ENCODE measurements at places on chromosomes 5 and 9.

- DNase-seq, result no peak
These were observed 199.9 kb downstream of the AOPEP start for GRCh38 chr9:94926431-94926800.

DNA sequence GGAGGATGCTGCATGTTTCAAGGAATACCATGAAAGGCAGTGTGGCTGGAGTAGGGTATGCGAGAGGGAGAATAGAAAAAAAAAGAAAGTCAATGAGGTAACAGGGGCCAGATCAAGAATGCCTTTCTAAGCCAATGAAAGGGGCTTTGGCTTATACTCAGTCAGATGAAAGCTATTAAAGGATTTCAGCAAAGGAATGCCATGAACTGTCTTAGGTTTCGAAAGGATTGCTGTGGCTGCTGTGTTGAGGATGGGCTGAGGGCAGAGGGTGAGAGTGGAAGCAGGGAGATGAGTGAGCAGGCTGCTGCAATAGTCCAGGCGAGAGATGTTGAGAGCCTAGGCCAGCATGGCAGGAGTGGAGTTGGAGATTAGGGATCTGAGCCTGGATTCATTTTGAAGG lies 135.4 kb upstream of the CKMT2 start:
- DNase-seq, result no peak

GRCh38 chr5:172726966-172727365 lies 44.0 kb downstream of the DUSP1 start:
- DNase-seq, result no peak

- DNase-seq, result peak; percentile 12
These were observed 36.8 kb downstream of the ERGIC1 start for GRCh38 chr5:172870715-172871461.

DNA sequence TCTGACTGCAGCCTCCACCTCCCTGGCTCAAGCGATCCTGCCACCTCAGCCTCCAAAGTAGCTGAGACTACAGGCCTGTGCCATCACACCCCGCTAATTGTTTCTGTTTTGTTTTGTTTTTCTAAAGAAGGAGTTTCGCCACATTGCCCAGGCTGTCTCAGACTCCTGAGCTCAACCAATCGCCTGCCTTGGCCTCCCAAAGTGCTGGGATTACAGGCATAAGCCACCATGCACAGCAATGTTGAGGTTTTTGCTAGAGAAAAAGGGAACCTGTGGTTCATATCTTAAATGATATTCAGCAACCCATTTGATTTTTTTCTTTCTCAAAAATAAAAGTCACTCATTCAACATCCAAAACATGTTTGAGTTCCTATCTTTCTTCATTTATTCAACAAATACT lies 20.4 kb upstream of the DELE1 start:
- DNase-seq, result no peak

DNA sequence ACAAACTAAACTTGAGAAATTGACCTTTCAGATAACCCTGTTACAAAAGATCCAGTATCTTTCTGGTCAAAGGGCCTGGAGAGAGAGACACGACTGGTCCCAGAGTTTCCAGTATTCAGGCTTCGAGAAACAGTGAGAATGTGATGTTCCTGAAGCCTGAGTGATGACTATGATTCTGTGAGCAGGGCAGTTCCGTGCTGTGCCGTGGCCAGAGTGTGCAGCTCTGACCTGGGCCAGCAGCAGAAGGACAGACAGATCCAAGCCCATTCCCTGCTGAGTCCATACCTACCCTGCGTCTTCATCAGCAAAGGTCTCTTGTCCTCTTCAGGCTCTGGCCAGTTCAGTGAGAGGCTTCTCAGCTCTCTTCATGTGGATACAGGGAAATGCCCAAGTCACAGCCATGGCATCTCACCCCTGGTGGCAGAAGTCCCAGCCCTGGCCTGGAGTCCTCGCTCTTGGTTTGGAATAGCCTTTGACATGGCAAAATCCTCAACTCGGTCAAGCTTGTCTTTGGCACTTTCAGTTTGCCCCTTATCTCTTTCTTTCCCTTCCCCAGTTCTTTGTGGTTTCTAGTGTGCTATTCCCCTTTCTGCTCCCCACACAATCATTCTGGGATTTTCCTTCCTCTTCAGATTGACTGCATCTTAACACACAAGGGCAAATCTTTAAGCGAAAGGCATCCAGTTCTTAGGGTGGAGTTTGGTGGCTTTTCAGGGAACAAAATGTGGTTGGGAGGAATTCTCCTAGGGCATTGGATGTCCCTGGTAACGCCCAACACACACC lies 107.7 kb downstream of the LIFR start:
- DNase-seq, result no peak

- no peak for DNase-seq
These were observed 87.8 kb upstream of the PPP1R26 start for GRCh38 chr9:135391759-135392158.

GRCh38 chr5:73815631-73816030 lies 189.6 kb downstream of the ARHGEF28 start:
- DNase-seq, result no peak

GRCh38 chr5:149100331-149100730 lies 37.5 kb upstream of the SH3TC2 start:
- DNase-seq, result no peak

DNA sequence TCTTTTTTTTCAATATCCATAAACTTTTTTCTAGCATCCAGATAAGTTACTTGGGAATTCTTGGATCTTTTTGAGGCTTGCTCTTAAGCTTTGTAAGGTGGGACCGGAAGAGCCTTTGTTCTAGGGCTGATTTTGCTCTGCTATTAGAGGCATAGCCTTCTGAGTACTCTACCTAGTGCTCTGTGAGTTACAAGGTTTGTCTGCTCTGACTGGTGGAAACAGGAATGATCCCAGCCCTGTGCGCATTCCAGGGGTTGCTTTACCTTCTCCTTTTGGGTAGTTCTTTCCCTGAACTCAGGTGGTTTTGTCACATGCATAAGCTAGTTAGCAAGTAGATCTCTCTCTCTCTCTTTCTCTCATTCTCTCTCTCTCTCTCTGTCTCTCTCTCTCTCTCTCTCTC lies 180.8 kb upstream of the PCSK5 start:
- DNase-seq, result no peak

DNA sequence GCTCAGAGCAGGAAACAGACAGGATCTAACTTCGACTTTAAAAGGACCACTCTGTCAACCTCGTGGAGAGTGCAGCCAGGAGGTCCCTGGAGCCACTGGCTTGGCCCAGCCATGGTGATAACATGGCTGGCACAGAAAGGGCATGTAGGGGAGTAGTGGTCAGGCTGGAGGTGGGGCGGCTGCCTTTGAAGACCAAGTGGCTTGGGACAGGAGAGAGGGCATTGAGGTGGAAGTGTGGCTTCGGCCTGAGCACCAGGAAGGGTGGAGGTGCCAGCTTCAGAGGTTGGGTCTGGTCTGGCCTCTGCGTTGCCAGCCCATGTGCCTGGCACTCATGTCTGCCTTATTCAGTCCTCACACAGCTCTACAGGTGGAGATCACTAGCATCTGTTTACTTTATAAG lies 270.0 kb downstream of the NSG2 start:
- no peak for DNase-seq

DNA sequence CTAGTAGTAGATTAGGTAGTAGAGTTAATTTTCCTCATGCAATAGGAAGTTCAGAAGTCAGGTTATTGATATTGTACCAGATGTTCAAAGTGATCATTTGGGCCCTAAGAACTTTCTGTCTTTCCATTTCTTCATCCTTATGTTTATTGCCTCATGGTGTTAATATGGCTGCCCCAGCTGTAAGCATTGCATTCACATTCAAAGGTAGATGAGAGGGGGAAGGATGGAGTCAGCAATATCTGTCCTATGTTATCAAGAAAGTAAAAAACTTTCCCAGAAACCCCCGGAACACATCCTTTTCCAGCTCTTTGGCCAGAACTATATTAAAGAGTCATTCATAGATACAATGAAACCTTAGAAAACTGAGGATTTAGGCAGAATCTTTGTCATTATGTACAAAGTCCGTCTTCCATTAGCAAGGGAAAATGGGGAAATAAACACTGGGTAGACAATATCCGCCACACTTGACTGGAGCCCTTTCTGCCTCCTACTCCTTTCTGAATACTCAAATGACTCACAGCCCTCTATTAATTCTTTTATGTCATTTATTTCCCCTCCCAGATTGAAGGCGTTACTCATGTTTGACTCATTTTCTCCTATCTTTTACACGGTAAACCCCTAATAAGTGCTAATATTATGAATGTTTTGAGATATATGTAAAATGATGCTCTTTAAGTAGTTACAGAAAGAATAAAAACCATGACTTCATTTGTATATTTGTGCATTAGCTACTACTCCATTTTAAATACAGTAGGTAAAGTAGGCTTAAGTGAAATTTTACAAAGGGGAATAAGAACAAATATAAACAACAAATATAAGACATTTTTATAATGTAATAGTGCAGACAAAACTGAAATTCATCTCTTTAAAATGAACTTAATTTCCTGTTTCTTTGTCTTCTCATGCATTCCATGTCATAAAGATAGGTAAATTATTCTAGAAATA lies 127.6 kb downstream of the SLF1 start:
- no peak for DNase-seq

All from activated naive CD4-positive, alpha-beta T cell treated with anti-CD3 and anti-CD28 coated beads for 36 hours (primary cell).